ENCODE measurements at places on chromosomes 11 and 22.

DNA sequence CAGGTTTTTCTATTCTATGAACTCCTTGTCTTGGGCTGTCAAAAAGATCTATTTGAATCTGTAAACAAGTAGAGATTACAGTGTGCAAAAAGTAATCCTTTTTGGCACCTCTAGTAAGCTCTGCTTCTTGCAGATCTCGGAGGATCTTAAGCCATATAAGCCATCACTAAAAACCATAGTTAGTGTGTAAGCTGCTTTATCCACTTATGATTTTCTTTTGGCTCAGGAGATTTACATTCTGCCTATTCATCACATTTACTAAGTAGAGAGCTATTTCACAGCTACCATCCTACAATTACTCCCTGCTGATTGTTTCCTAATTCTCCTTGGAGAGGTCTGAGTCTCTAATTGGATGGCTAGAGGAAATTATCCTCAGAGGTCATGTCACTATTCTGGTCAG is 385.7 kb downstream of the AASDHPPT start:
- no peak overlapping the region for H3K4me3 ChIP-seq
- DNase-seq: no peak
- H3K27ac ChIP-seq: no peak overlapping the region
- H3K4me1 ChIP-seq: no peaks in the 10 kb centered on the region
- no peaks in the 10 kb centered on the region for H3K27me3 ChIP-seq
- H3K36me3 ChIP-seq: no peaks in the 10 kb centered on the region

GRCh38 chr11:121763526-121763925 is 310.8 kb upstream of the SORL1-AS1 start:
- H3K4me1 ChIP-seq: no peaks in the 10 kb centered on the region
- no peak overlapping the region for H3K4me3 ChIP-seq
- DNase-seq: no peak
- no peaks in the 10 kb centered on the region for H3K27me3 ChIP-seq

- H3K27me3 ChIP-seq: peaks cover 22% of the 10 kb centered on the region
- peaks cover 29% of the 10 kb centered on the region for H3K4me1 ChIP-seq
- H3K4me3 ChIP-seq: no peak overlapping the region
- DNase-seq: no peak
- H3K36me3 ChIP-seq: no peaks in the 10 kb centered on the region
Measured at GRCh38 chr11:34236572-34236971, 121.2 kb downstream of the ABTB2 start.

- DNase-seq: no peak
- H3K4me1 ChIP-seq: peaks cover 13% of the 10 kb centered on the region
- no peaks in the 10 kb centered on the region for H3K36me3 ChIP-seq
- H3K4me3 ChIP-seq: no peak overlapping the region
- H3K27me3 ChIP-seq: peaks cover 12% of the 10 kb centered on the region
Measured at GRCh38 chr22:35903571-35904335, 124.9 kb downstream of the RBFOX2 start.

DNA sequence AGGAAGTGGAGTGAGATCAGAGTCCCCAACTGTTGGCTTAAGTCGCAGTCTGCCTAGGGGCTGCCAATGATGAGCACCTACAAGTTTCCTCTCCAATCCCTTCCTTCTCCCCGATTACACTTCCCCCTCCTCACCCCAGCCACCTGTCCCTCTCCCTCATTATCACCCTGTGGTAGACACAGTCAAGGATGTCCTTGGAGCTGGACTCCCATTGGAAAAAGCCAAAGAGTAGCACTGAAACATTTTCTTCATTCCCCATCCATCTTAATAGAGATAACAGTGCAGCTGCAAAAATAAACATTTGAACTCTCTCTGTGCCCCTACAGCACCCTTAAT is 146.2 kb downstream of the DBX1 start:
- no peaks in the 10 kb centered on the region for H3K4me1 ChIP-seq
- no peak overlapping the region for H3K4me3 ChIP-seq
- H3K36me3 ChIP-seq: no peaks in the 10 kb centered on the region
- peaks cover 10% of the 10 kb centered on the region for H3K27me3 ChIP-seq
- DNase-seq: no peak
- H3K27ac ChIP-seq: no peak overlapping the region

GRCh38 chr22:36991206-36991605 is 28.0 kb downstream of the TST start:
- no peak overlapping the region for H3K4me3 ChIP-seq
- no peak overlapping the region for H3K27ac ChIP-seq
- no peak for DNase-seq
- H3K36me3 ChIP-seq: peaks cover 2% of the 10 kb centered on the region

- no peak overlapping the region for H3K27ac ChIP-seq
- H3K4me3 ChIP-seq: no peak overlapping the region
- no peaks in the 10 kb centered on the region for H3K36me3 ChIP-seq
- H3K4me1 ChIP-seq: no peaks in the 10 kb centered on the region
- H3K27me3 ChIP-seq: no peaks in the 10 kb centered on the region
- no peak for DNase-seq
Measured at GRCh38 chr11:12275818-12276217, 101.6 kb upstream of the PARVA start.

- H3K4me1 ChIP-seq: peaks cover 3% of the 10 kb centered on the region
- H3K27ac ChIP-seq: no peak overlapping the region
- H3K36me3 ChIP-seq: no peaks in the 10 kb centered on the region
- H3K4me3 ChIP-seq: no peak overlapping the region
- peaks cover 84% of the 10 kb centered on the region for H3K27me3 ChIP-seq
- DNase-seq: no peak
Measured at GRCh38 chr11:20597680-20598484, 1.5 kb upstream of the SLC6A5 start.

DNA sequence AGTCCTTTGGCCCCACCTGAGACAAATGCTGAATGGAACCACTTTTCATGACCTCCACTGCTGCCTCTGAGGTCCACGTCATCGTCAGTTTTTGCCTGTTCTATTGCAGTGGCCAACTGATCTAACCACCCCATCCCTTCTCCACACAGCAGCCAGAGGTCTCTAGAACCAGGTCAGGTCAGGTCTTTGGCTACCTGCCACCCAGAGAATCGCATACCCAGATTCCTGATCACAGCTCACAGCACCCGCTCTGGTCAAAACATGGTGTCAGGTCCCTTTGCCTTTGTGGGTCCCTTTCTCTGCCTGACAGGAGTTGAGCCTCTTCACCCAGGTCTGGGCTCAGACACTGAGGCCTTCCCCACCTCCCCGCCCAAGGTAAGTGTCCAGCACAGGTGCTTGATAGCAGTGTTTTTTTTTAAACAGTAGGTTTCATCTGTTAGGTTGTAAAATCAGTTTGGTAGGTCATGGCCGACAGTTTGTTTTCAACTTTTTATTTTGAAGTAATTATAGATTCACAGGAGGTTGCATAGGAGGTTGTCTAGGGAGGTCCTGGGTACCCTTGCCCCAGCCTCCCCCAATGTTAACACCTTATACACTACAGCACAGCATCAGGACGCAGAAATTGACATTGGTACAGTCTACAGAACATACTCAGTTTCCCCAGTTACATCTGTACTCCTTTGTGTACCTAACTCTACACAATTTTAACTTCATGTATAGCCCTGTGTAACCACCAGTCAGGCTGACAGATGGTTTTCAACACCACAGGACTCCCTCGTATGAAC is 6.9 kb downstream of the C22orf39 start:
- peaks cover 18% of the 10 kb centered on the region for H3K4me1 ChIP-seq
- H3K27me3 ChIP-seq: no peaks in the 10 kb centered on the region
- peak overlapping the region; percentile 25 for H3K27ac ChIP-seq
- no peak overlapping the region for H3K4me3 ChIP-seq

GRCh38 chr11:123441161-123441560 is 11.1 kb downstream of the GRAMD1B start:
- no peak for DNase-seq
- no peak overlapping the region for H3K4me3 ChIP-seq
- peak overlapping the region; percentile 21 for H3K27ac ChIP-seq
- H3K27me3 ChIP-seq: no peaks in the 10 kb centered on the region
- H3K4me1 ChIP-seq: peaks cover 84% of the 10 kb centered on the region

- no peak for DNase-seq
- H3K27ac ChIP-seq: no peak overlapping the region
- peaks cover 17% of the 10 kb centered on the region for H3K27me3 ChIP-seq
- H3K4me1 ChIP-seq: no peaks in the 10 kb centered on the region
Measured at GRCh38 chr11:44417731-44418455, 108.0 kb upstream of the ALX4 start.
